Activated CD8-positive, alpha-beta memory T cell treated with anti-CD3 and anti-CD28 coated beads, Interleukin-2, amount 10 ng/mL, durations not matched to agents 7 days and 5 days (primary cell): ENCODE measurements at places on chromosomes 5 and 9.

- DNase-seq, result no peak
- H3K27me3 ChIP-seq, result no peaks in the 10 kb centered on the region
- no peak overlapping the region for H3K4me3 ChIP-seq
- H3K4me1 ChIP-seq, result no peaks in the 10 kb centered on the region
- no peaks in the 10 kb centered on the region for H3K36me3 ChIP-seq
Observed at GRCh38 chr9:87286506-87286905, 211.2 kb upstream of the DAPK1 start.

DNA sequence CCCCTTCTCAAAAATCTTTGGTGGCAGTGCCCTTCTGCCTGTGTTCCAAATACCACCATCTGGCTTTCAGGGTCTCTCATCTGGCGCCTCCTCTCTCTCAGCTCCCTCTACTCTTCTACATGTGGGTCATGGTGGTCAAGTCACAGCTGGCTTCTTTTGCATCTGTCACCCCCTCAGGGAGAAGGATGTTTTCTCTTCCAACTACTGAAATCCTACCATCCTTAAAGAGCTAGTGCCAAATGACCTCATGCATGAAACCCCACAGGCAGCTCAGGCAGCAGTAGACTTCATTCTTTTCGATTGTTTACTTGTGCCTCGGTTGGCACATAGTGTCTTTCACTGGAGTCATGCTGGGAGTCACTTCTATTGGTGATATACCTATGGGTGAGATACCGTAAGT lies 219.2 kb downstream of the DCP2 start:
- no peaks in the 10 kb centered on the region for H3K36me3 ChIP-seq
- no peak overlapping the region for H3K4me3 ChIP-seq
- no peaks in the 10 kb centered on the region for H3K4me1 ChIP-seq
- no peak overlapping the region for H3K27ac ChIP-seq

GRCh38 chr5:62256161-62257019 lies 49.6 kb upstream of the KIF2A start:
- no peaks in the 10 kb centered on the region for H3K27me3 ChIP-seq
- DNase-seq, result peak; percentile 44
- H3K4me1 ChIP-seq, result peaks cover 47% of the 10 kb centered on the region

GRCh38 chr5:139183502-139183901 lies 14.7 kb downstream of the SIL1 start:
- no peak for DNase-seq
- peaks cover 9% of the 10 kb centered on the region for H3K36me3 ChIP-seq
- peaks cover 1% of the 10 kb centered on the region for H3K4me1 ChIP-seq
- H3K27me3 ChIP-seq, result no peaks in the 10 kb centered on the region
- H3K27ac ChIP-seq, result no peak overlapping the region
